ENCODE measurements at places on chromosomes 6 and 20.

GRCh38 chr6:38738261-38738660 lies 23.1 kb downstream of the DNAH8 start:
- no peak for DNase-seq

DNA sequence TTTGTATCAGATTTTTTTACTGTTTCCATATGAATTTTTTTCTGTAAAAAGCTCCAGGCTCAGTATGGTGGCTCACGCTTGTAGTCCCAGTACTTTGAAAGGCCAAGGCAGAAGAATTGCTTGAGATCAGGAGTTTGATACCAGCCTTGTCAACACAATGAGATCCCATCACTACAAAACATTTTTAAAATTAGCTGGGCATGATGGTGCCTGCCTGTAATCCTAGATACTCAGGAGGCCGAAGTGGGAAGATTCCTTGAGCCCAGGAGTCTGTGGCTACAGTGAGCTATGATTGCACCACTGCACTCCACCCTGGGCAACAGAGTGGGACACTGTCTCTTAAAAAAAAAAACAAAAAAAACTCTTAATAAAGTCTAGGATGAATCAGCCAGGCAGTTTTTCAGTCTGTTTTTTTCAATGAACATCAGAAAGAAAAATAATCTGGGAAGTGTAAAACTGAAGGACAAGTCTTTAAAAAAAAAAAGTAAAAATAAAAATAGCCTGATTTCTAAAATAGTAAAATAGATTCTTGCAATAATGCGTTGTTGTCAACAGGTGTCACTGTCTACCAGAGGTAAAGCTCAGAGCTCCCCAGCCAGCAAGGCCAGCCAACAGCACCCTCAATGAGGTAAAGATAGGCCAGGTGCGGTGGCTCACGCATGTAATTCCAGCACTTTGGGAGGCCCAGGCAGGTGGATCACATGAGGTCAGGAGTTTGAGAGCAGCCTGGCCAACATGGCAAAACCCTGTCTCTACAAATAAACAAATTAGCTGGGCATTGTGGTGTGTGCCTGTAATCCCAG lies 9.3 kb upstream of the ATG5 start:
- peak; percentile 0 for DNase-seq

- DNase-seq, result no peak
Measured at GRCh38 chr6:87656857-87657256, 45.2 kb downstream of the AKIRIN2 start.

GRCh38 chr20:32444474-32445220 lies 86.5 kb downstream of the ASXL1 start:
- DNase-seq, result no peak

- DNase-seq, result no peak
Measured at GRCh38 chr6:143783077-143783476, 60.1 kb upstream of the LTV1 start.

GRCh38 chr6:135936606-135937005 lies 85.1 kb downstream of the PDE7B start:
- DNase-seq, result no peak

DNA sequence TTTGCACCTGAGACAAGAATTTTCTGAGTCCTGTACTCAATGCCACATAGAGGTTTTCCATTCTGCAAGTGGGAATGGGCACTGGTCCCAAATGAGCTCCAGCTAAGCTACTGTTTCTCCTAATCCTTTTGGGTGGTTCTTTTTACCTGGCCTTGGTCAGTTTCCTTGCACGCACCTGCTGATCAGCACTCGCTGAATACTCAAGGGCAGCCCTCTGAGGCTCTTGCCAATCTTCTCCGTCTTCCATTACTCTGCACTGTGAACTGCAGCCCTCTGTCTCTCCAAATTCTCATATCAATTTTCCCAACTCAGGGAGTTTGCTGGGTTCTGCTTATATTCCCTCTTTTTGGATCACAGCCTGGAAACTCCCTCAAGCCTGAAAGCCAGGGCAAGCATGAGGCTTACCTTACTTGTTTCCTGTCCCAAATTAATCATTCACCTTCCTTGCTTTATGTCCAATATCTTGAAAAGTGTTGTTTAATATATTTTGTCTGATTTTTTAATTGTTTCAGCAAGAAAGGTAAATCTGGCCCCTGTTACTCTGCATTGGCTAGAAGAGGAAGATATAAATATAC lies 138.0 kb upstream of the TBX18 start:
- DNase-seq, result no peak

DNA sequence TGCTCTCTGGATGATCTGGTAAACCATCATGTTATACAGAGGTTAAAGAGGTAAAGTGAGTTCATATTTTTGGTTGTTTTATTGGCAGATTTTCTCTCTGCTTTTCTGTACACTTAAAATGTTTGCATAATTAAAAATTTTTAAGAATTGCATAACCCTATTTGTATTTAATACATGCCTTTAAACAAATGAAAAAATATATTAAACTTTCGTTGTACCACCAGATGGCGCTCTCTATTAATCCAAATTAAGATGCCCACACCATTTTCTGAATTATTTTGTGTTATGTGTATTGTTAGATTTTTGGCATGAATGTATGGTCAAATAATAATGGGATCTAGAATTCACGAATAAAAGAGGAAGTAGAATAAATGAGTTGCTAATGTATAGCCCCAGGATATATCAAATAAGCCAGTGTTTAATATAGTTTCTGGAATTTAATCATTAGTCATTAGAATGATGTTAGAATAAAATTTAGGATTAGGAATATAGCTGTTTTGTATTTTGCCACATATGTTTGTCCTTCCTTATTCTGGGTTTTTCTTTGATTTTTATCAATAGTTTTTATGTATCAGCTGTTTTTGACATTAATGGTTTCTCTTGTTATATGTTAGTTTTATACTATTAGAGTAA lies 38.9 kb downstream of the SMAP1 start:
- no peak for DNase-seq

Data from hypothalamus (tissue), 51 donors.